ENCODE measurements at places on chromosomes 11 and 22.

DNA sequence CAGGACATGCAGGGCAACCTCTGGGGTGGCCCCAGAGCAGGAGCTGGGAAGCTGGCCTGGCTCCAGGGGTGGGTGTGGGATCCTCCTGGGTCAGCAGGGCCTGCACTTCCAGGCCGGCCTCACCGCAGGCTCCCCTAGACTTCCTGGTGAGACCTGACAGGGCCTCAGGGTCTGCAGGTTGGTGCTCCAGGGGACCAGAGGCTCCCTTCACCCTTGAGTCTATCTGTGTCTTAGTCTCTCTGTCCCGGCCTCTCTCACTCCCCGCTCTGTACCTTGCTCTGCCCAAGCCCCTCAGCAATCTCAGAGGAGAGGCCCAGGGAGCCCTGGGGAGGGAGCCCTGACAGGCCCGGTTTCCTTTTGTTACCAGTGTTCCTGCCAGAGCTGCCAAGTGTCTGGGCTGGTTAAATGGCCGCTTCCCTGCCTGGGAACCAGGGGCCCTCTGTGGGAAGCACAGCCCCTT, 13.9 kb downstream of the CD82 start:
- DNase-seq, result no peak

GRCh38 chr11:66159324-66159984, 89.4 kb downstream of the PACS1 start:
- DNase-seq, result no peak

DNA sequence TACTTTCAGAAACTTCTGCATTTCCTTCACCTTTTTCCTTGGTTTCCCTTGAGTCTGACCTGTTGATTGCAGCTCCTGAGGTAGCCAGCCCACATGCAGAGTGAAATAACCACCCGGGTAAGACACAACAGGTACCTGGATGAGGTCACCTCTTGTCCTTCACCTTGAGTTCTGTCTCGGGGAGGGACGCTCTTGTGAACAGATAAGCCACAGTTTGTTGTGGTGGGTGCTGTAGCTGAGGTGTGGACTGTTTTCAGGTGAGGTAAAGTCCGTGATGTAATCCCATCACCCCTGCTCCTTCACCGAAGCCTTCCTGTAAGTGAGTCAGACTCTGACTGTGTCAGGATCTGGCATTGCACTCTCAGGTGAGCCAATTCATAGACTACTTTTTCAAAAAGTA, 183.1 kb downstream of the NAV2 start:
- no peak for DNase-seq

DNA sequence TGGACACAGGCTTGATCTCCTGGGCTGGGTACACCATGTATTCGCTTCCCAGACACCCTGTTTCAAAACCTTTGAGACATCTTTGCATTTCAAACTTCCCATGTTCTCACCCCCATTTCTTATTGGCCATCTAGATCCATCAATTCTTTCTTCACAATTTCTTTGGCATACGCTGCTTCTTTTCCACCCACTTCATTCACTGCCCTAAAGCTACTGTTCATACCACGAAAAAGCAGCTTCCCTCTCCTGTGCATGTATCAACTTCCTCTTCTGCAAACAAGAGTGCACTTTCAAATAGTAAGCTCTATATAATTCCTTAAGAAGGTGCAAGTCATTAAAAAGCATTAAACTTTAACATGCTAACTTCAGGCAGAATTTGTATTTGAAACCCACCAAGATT, 21.4 kb downstream of the UVRAG start:
- no peak for DNase-seq

GRCh38 chr22:48842976-48843375, 984.7 kb downstream of the BRD1 start:
- DNase-seq, result no peak

DNA sequence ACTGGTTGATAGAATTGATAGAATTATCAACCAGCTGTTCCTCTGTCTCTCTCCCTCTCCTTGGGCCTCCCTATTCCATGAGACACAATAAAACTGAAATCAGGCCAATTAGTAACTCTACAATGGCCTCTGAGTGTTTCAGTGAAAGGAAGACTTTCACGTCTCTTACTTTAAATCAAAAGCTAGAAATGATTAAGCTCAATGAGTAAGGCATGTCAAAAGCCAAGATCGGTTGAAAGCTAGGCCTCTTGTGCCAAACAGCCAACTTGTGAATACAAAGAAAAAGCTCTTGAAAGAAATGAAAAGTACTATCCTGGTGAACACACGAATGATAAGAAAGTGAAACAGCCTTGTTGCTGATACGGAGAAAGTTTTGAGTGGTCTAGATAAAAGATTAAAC, 16.6 kb downstream of the PIH1D2 start:
- DNase-seq, result no peak

DNA sequence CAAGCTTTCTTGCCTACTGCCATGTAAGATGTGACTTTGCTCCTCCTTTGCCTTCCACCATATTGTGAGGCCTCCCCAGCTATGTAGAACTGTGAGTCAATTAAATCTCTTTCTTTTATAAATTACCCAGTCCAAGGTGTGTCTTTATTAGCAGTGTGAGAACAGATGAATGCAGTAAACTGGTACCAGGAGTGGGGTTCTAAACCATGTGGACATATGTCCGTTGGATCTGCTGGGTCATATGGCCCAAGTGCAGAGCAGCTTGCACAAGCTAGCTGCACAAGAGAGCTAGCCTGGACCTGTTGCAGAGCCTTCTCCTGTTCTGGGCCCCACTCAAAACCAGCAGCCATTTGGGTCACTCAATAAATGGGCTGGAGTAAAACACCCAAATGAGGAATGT, 177.1 kb downstream of the HIPK3 start:
- no peak for DNase-seq

- no peak for DNase-seq
These were observed 148.2 kb upstream of the ARHGAP20 start for GRCh38 chr11:110860461-110860860.
